ENCODE measurements at places on chromosomes 6 and 20.

DNA sequence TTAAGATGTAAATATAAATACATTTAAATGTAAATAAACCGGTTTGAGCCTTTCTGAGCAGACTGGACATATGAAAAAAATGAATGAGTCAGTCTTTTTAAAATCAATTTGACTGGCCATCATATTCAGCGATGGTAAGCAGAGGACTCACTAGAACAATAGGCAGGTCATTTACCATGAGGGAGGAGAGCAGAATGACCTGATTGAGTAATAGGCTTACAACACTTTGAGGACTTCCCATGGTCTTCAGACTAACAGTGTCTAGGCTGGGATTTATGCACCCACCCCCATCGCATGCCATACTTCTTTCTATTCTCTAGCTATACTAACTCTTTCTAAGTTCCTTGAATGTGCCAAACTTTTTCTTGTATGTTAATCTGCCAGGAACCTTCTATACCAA, 241.9 kb upstream of the RAB32 start:
- no peak for DNase-seq

GRCh38 chr6:36725581-36725980, 28.0 kb downstream of the RAB44 start:
- no peak for DNase-seq

DNA sequence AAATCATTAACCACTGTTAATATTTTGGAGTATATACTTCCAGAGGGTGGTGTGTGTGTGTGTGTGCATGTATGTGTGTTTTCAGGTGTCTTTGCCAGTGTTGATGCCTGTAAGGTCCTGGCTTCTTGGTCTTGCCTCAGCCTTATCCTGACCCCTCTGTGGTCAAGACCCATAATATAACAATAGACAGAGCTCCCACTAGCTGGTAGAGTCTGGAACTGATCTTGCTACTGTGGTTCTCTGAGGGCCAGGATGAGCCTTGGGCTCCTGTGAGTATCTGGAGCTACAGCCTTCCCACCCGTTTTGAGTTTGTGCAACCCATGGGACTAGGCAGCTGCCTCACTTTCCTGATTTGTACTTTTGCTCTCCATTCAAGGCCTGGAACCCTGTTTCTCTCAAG, 191.0 kb downstream of the IBTK start:
- no peak for DNase-seq

- DNase-seq: no peak
Measured at GRCh38 chr6:36241728-36242127, 28.1 kb upstream of the PNPLA1 start.

- no peak for DNase-seq
Measured at GRCh38 chr6:75201021-75201420, 4.8 kb downstream of the COL12A1 start.

GRCh38 chr6:34519971-34520644, 36.0 kb downstream of the SPDEF start:
- DNase-seq: no peak

GRCh38 chr6:109308018-109308492, 74.2 kb downstream of the CD164 start:
- peak; percentile 51 for DNase-seq

- DNase-seq: no peak
Measured at GRCh38 chr6:104229057-104229456, 630.7 kb downstream of the HACE1 start.

- DNase-seq: no peak
Measured at GRCh38 chr6:112439432-112439831, 92.3 kb downstream of the RFPL4B start.

- DNase-seq: no peak
Measured at GRCh38 chr6:67201563-67201962, 1433.5 kb upstream of the ADGRB3 start.

DNA sequence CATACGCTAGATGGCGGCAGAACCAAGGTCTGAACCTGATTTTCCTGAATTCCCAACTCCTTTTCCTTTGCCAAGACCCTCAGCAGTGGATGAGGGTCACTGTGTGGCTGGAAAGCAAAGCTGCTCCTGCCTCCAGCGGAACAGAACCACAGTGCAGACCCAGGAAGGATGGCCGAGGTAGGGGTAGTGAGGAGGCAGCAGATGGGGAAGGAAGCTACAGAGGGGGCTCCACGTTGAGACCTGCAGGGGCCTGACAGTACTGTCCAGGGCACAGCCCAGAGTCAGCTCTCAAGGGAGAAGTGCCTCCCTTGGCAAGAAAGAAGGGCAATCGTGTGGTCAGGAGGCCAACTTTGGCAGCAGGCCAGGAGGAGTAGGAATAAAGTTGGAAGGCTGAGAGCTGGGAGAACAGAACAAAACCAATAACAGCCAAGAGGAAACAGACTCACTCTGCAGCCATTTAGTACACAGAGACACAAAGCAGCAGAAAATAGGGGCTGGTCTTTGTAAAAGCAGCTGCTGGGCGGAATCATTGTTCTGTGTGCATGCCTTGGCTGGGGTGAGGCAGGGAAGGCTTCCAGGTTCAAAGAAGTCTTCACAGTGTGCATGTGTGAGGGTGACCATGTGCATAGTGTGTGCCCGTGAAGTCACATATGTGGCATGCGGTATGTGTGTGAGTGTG, 3.1 kb downstream of the GABRR2 start:
- DNase-seq: no peak

- no peak for DNase-seq
Measured at GRCh38 chr20:22949331-22950109, 85.6 kb upstream of the SSTR4 start.

DNA sequence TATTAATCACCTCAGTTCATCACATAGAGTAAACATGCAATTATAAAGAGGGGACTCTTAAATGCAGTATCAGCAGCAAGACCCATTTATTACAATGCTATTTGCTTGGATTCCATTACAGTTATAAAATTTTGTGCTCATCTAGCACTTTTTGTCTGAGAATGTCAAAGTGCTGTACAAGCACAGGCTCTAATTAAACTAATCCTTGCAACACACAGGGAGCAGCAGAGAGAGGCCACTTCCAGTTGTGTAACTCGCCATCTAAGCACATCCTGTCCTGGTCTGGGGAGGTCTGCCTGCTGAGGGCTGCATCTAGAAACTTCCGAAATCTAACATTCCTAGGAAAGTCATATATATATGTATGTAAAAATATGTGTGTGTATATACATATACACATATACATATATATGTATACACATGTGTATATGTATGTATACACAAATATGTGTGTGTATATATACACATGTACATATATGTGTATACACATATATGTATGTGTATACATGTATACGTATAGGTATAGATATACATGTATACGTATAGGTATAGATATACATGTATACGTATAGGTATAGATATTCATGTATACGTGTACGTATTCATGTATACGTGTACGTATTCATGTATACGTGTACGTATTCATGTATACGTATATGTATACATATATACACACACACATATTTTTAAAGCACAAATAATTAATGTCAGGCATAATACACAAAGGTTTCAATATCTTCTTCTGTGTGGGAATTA, 136.4 kb upstream of the JARID2 start:
- DNase-seq: no peak

DNA sequence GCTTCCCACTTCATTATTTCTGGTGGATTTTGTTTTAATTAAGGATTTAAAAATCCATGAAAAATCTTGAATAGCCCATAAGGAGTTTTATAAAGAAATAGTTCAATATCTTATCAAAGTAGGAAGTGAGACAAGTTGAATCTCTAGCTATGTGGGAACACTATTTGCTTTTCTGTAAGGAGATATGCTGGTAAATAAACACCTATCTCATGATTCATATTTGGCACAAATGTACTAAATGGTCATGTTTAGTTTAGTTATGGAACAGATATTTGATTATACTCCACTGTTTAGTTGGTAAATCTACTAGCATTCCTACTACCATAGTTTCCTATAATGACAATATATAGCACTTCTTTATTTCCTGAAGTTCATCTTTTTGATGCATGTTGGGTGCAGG, 239.9 kb upstream of the CEP162 start:
- DNase-seq: no peak

- DNase-seq: no peak
Measured at GRCh38 chr6:75084872-75085381, 120.9 kb downstream of the COL12A1 start.

- no peak for DNase-seq
Measured at GRCh38 chr6:117918454-117918853, 11.4 kb downstream of the SLC35F1 start.

DNA sequence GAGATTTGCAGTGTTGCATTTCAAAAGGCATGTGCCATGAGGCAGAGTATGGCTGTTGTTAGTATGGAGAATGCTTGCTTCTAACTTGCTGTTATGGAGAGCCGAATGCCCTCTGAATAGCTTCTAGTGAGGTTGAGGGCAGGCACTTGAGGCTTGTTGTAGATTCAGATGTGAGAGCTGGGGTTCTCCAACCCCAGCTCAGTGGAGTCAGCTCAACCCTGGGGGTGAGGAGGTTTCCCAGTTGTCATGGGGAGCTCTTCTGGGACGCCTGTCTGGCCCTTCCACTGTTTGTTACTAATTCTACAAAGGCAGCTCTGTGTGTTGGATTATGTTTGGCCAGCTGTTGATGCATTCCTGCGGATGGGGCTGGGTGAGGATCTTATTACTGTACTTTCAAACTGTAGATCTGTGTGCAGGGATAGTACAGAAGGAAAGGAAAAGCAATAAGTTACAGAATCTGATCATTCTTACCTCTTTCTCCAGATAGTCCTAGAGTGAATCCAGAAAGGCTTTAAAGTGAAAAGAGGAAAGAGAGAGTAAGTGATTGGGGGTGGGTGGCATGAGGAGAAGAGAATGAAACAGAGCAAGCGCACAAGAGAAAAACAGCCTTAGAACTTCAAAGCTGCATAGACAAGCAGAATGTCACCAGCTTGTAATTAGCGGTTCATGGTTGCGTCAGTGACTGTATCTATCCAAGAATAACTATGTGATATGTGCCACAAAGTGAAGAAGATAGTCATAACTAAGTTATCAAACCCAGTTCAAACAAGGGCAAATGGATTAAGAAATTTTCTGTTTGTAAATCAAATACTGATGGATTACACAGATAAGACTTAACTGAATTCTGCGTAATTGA, 148.7 kb downstream of the PRL start:
- DNase-seq: no peak

GRCh38 chr6:135087803-135088202, 33.2 kb upstream of the HBS1L start:
- DNase-seq: peak; percentile 32

GRCh38 chr20:24806705-24807676, 142.1 kb upstream of the CST7 start:
- no peak for DNase-seq

GRCh38 chr6:4870821-4871494, 94.8 kb downstream of the CDYL start:
- DNase-seq: no peak

DNA sequence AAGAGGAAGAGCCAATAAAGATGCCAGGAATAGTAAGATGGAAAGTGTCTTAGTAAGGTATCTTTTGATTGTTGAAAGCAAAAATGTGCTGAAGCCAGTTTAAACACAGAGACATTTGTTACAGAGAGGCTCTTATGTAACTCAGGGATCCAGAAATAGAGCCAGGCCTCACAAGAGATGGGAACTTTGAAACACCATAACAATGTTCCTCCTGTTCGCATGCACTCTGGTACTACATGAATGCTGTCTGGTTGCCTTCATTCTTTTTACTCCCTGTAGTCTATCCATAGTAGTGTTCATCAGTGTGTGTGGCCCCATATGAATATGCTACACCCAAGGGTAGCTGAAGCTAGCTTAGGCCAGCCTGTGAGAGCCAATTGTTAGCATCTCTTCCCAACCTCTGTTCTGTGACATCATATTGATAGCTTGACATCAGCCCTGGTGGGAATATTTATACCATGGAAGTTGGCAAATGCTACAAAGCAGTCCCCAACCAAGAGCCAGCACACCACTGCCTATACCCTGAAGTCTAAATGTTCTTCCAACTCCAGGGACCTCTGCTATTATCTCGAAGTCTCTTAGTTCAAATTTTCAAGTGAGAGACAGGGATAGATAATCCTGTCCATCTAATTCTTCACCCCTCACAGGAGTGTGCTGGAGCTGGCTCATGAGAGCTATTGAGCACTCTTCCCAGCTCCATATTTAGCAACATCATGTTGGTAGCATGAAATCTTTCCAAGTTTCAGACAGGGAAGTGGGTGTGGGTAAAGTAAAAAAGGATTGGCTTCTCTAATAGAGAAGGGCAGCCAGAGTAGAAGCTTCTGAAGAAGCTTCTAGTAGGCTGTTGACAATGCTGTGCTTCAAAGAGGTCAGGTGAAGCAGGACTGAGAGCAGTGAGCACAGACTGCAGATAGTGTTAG, 7.0 kb downstream of the NDUFAF5 start:
- no peak for DNase-seq

GRCh38 chr20:36455972-36456625, 85.2 kb upstream of the MYL9 start:
- no peak for DNase-seq

DNA sequence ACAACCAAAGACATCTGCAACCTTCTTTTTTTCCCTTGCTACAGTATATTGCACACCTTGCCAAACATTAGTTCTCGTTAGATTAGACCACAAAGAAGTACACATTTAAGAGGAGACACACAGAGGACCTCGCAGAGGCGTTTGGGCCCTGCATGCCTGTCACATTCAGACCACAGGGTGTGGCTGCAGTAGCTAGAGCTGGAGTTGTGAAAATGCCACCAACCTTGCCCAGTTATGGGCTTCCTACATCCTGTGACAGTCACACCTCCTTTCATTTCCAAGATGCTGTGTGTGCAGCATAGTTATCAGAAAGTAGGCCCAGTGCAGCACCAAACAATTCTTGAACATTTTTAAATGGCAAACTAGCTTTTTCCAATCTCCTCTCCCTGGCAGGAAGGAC, 2.4 kb downstream of the SYNE1 start:
- no peak for DNase-seq

- no peak for DNase-seq
Measured at GRCh38 chr6:23637296-23637695, 488.7 kb upstream of the NRSN1 start.

DNA sequence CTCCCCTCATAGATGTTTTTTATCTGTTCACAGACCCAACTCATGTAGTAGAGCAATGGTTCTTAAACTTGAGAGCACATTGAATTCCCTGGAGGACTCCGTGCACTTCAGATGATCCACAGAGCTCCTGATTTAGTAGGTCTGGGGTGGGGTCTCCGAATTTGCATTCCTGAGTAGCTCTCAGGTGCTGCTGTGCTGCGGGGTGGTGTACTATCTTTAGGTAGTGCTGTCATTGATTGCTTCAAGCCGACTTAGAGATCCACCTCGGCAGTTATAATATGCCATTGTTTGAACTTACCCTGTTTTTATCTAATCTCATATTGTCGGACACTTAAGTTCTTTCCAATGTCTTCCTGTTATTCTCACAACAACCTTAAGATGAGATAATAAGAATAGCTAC, 45.0 kb downstream of the BMP2 start:
- DNase-seq: no peak

- DNase-seq: no peak
Measured at GRCh38 chr6:8589941-8590729, 154.8 kb upstream of the SLC35B3 start.

DNA sequence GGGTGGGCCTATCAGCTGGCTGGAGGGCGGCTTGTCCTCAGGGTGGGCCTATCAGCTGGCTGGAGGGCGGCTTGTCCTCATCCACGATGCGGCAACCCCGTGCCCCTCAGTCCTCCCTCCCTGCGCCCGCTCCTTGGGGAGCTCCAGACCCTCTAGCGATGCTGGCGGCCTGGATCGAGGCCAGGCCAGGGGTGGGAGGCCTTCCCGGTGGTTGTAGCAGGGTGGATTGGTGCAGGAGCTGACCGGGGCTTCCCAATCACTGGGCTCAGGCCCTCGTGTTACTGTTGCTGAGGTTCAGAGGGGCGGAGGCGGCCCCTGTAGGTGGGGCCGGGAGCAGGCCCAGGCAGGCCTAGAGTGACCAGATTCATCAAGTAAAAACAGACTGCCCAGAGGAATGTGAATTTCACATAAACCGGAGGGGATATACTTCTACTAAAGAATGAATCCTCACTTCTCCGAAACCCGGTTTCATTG, 8.8 kb downstream of the SLC17A9 start:
- DNase-seq: no peak
